Kidney glomerular epithelial cell (primary cell): ENCODE measurements at places on chromosomes 16 and 17.

DNA sequence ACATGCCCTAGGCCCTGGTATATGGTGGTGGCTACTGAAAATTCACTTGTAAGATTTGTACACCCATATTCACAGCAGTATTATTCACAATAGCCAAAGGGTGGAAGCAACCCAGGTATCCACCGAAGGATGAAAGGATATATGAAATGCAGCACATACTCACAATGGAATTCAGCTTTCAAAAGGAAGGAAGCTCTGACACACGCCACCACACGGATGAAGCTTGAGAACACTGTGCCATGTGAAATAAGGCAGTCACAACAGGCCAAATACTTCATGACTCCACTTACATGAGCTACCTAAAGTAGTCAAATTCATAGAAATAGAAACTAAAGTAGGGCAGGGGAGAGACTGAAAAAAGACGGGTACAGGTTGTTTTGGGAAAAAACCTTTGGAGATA lies 2.9 kb downstream of the XPO6 start:
- no peak for DNase-seq

- no peak for DNase-seq
Measured at GRCh38 chr17:31598399-31598782, 206.9 kb downstream of the RAB11FIP4 start.

DNA sequence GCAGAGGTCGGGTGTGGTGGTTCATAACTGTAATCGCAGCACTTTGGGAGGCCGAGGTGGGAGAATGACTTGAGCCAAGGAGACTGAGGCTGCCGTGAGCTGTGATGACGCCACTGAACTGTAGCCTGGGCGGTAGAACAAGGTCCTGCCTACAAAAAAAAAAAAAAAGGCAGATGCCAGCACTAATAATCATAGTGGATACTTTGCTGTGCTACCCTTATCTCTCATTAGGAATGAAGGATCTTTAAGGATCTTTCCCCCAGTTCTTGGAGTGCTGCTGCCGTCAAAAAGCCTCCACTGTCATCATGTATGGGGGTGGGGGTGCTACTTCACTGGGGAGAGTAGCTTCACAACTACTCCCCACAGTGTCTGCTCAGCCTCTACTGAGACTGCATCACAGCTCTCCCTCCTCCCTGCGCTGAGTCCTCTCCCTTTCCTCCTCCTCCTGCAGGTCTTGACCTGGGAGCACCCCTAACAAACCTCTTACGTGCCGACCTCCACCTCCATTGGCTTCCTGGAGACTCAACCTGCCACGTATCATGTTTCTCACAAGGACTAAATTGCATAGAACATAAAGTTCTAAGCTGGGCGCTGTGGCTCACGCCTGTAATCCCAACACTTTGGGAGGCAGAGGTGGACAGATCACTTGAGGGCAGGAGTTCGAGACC lies 24.4 kb upstream of the ST6GALNAC1 start:
- no peak for DNase-seq

DNA sequence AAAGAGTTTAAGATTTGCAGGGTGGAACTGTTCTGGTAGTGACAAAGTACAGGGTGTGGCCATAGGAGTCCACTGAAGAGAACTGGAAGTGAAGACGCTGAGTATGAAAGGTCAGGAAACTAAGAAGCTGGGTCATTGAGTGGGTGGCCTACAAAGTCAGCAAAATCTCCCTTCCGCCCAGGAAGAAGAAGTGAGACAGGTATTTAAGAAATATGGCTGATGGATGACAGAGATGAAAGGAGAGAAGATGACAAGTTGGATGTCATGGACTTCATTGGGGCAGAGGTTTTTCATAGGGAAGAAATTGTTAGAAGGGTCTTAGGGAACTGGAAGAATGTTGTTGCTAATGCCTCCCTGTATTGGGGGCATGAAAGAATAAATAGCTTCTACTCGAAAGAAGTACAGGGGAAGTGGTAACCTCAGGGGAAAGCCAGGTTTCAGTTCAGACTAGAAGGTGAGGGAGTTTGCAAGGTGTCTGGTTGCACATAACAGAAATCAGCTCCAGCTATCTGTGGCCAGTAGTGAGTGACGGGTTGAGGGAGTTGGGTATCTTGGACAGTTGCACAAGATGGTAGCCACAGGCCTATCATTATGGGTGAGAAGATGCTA lies 33.6 kb upstream of the MED13 start:
- DNase-seq, result no peak

GRCh38 chr17:7132511-7133094 lies 18.0 kb upstream of the ASGR2 start:
- no peak for DNase-seq

- no peak for DNase-seq
Measured at GRCh38 chr17:31838636-31839225, 20.3 kb downstream of the COPRS start.

DNA sequence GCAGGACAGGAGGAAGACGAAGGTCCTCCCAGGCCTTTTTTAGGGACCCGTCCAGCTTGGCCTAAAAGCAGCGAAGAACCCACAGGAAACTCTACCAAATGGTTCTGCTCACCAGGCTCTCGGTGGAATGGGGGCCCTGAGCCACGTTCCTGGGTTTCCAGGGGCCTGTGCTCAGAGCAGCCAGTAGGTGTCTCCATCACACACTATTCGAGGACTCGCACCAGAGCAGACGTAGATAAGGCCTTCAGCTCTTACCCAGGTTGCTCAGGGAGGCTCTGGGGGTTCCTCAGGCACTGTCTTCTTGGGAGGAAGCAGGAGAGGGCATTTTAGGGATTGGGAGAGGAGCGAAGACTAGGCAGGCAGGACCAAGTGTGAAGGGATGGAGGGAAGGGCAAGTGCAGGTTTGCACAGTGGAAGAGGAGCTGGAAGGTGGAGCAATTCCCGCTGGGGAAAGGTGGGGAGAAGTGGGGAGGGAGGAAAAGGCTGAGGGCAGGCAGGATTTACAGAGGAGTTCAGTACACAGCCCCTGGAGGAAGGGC lies 157.1 kb downstream of the RGS9 start:
- DNase-seq, result peak; percentile 41

- DNase-seq, result no peak
Measured at GRCh38 chr17:80262775-80263244, 2.2 kb downstream of the RNF213 start.

DNA sequence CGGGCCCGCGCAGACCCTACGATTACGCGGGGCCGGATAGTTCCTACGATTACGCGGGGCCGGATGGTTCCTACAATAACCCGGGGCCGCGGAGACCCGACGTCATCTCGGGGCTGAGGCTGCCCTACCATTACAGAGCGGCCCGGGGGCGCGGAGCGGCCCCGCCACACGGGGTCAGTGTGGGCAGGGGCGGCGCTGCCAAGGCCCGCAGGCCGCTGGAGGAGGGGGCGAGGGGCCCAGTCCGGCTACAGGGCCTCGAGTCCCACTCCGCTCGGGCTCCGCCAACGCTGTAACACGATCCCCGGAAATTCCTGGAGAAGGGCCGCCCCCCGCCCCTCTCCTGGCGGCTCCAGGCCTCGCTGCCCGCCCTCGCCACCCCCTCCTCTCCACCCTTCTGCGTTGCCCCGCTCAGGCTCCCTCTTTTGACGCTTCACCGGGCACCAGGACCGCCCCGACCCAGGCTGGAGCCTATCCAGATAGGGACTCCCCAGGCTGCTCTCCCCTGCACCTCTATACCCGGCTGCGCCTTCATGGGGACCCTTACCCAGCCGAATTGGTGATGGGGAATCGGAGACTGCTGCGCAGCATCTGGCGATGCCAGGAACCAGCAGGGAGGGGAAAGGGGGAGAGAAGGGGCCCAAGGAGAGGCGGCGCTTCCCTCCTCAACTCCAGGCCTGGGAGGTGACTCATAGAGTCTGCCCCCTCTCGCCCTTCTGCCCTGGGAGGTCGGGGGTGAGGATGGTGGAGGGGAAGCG lies at the start of gene RAB34:
Gene RAB34 (minus strand): TSS at position 291 of the 755 bp plus-strand sequence. CDS start 602 bp downstream, outside the sequence.
- peak; percentile 76 for DNase-seq

DNA sequence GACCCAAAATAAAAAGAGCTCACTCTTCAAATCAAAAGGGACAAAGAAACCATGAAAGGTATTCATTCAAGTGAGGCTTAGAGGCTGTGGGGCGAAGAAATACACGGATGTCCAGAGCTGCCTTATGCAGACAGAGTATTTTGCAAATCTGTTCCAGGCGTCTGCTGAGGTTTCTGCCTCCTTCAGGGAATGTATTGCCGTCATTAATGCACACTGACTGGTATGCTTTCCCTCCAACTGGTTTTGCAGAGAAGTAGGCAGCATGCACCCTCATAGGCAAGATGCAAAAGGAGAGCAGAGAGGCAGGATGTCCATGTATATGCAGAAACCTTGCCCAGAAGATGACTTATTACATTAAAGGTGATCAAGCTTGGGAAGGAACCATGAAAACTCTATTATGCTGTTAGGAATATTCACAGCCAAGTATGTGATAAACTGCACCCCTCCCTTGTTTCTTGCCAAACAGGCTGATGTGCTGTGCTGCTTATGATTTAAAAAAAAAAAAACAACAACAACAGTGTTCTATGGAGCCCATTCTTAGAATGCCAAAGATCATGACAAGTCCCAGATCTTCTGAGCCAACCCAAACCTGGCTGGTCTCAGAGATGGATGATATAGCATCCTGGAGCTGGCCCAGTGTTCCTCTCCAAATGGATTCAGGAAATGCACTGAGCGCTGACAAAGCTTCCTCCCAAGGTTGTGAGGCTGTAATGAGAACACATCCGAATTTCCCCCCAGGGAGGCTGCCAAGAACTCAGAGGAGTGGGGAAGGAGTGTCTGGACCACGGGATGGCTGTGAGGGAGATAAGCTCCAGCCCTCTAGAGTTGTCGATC lies 77.6 kb upstream of the HLF start:
- no peak for DNase-seq

DNA sequence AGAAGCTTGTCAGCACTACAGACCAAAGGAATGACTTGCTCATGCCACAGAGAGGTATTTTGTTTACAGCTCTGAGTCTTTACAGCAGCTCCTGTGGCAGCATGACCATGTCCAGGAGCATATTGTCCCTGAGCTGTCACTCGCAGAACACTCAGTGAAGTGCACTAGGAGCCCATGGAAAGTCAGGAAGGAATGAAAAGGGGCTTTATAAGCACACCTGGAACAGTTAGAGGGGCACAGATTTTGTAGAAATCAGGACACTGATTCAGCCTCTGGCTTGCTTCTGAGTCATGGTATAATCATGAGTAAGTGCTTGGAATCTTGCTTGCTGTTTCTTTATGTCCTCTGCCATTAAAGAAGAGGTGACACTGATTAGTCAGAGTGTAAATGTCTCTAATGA lies 41.0 kb downstream of the TADA2A start:
- peak; percentile 18 for DNase-seq

DNA sequence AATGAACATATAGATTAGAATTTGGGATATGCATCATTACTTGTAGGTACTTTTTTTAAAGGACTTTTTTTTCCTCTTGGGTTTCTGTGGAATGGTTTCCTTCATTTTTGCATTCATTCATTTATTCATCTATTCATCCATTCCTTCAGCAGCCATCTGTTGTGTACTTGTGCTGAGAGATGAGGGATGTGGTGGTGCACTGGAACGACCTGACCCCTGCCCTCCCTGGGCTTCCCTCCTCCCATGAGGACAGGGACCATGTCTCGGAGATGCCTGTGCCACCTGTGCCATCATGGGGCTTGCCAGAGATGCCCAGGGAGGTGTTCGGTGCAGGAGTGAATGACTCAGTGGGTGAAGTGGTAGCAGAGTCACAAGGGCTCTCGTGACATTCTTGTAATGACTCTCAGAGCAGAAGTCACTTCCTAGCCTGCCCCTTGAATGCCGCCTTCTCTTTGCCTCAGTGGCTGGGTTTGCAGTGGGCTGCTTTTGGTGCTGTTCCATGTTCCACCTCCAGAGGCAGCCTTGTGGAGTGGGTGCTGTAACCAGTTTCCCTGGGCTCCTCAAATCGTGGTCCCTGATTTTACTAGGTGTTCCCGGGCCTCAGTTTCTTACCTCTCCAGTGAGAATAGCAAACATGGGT lies 43.9 kb downstream of the CLEC16A start:
- DNase-seq, result no peak

DNA sequence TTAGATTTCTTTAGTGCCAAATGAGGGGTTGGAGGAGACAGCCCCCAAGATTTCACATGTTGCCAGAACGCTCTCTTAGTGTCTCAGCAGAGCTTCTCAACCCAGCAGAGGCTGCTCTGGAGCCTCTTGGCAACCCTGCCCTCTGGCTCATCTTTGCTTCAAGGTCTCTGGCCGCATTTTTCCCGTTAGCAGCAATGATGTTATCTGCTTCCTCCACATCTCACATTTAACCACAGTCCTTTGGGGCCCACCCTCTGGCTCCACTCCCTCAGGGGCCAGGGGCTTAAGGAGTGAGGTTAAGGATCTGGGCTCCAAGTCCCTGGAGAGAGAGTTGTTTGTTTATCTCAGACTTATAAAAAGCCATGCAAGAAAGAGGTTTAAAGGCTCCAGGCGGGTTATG lies 3.3 kb upstream of the XYLT1 start:
- DNase-seq, result no peak

GRCh38 chr17:74935585-74936469 lies at the start of gene OTOP3:
OTOP3 (plus strand) TSS chr17:74935898; CDS start chr17:74935922, 24 bp downstream.
- DNase-seq, result no peak

DNA sequence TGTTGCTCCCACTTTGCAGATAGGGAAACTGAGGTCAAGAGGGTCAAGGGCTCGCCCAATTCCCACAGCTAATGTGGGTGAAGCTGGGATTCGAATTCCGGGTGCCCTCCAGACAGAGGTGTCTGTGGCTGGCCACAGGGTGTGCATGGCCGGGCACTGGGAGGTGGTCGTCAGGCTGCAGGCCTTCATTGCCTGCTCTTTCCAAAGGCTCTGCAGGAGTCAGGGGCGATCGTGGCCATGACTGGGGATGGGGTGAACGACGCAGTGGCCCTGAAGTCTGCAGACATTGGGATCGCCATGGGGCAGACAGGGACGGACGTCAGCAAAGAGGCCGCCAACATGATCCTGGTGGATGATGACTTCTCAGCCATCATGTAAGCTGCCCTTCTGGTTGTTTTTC lies 49.8 kb downstream of the MEAK7 start:
- no peak for DNase-seq

DNA sequence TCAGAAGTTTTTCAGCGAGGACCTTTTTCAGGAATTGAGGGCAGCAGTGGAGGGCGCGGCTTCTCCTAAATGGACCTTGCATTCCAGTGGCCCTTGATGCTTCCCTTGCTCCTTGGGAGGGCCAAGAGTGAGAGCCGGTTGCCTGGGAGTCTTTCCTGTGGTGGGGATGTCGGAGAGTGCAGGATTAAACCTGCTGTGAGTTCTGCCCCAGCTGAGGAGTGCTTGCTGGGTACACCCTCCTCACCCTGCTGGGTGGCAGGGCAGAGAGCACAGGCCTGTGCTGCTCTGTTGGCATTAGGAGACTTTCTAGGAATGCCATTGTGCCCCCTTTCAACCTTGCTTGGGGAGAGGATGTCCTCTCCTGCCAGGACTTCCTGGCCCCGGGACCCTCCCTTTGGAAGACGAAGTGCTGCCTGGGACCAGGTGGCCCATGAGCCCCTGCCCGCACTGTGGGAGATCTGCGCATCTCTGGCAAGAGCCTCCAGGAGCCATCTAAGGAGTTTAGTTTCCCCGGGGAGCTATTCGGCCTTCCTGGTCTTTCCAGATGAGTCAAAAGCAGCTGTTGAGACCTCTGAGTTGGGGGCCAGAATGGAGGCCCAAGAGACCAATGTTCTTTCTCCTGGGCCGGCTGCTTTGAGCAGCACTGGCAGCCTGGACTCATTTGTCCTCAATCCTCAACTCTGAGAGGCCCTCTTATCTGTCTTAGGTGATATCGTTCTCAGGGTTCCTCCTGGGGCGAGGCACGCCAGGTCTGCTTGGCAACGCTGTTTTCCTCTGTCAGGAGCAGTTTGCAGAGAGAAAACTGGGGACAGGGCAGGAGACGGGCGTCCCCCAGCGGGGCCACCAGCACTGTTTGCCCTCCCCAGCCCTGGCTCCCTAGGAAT lies 5.6 kb downstream of the LLGL2 start:
- DNase-seq, result no peak

GRCh38 chr17:82638183-82638773 lies 10.0 kb downstream of the WDR45B start:
- DNase-seq, result no peak
